ENCODE measurements at places on chromosomes 16 and 17. TPM values are rescaled to one million over a fixed set of nuclear protein-coding genes. Genes with fewer than 3 reads are reported as not detected.

- DNase-seq: no peak
Measured at GRCh38 chr17:1909985-1910384, 80.2 kb downstream of the RPA1 start.

GRCh38 chr16:60214311-60214710 is 1480.2 kb upstream of the GOT2 start:
- no peak for DNase-seq

GRCh38 chr17:17354560-17355349 is 51.6 kb downstream of the NT5M start:
- peak; percentile 63 for DNase-seq

DNA sequence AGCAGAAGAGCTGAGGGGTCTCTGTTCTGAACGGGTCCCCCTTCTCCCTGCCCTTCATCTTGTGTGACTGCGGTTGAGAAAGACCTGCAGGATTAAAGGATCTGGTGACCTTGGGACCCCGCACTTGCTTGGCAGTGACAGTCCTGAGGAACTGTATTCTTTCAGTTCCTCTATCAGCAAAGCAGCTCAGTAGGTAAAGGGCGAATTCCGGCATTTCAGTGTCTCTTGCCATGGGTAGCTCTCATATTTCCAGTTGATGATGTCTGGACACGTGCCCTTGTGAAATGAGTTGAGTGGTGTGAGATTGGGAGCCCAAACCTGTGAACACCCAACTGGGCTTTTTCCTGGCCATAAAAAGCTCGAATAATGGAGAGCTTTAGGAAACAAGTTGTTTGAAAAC is 135.7 kb downstream of the PRKCA start:
- no peak for DNase-seq

DNA sequence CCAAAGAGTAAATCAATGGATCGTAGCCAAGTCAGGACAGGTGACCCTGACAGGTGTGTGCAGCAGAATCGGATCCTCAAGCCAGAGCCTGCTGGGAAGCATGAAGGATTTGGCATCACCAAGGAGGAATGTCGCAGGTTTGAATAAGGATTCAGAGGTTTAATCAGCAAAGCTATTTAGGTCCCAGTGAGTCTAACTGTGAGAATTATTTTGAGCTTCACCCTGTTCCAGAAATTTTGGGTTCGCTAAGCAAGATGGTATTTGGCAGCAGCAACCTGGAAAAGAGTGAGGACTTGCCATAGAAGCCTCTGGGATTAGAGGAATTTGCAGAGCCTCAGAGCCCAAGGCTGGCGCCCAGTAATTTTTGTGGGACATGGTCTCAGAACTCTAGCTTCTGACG is 173.0 kb downstream of the CCDC182 start:
- no peak for DNase-seq

- no peak for DNase-seq
Measured at GRCh38 chr17:9307313-9307998, 268.2 kb downstream of the STX8 start.

GRCh38 chr17:72381597-72382397 is 261.0 kb downstream of the SOX9 start:
- DNase-seq: no peak

GRCh38 chr17:40873801-40874200 is 6.8 kb upstream of the KRT12 start:
- no peak for DNase-seq

DNA sequence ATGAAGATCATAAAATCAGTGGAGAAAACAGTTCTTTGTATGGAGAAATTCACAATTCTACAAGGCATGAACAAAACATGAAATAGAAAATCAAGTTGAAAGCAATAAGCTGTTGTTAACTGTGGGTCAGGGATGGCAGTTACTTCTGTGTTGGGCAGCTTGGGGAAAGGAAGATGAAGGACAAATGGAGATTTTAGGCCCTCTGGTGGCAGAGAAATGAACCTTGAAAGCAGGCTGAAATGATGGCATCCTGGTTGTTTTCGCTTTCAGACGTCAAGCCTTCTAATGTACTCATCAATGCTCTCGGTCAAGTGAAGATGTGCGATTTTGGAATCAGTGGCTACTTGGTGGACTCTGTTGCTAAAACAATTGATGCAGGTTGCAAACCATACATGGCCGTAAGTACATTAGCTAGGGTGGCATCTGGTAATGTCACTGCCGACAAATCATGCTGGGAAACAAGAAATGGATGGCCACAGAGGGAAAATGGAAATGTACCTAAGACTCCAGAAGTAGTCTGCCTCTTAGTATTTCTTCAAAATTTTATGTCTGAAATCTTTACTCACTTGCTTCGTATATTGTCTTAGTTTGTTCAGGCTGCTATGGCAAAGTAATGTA is 108.9 kb downstream of the MAP2K6 start:
- peak; percentile 46 for DNase-seq

DNA sequence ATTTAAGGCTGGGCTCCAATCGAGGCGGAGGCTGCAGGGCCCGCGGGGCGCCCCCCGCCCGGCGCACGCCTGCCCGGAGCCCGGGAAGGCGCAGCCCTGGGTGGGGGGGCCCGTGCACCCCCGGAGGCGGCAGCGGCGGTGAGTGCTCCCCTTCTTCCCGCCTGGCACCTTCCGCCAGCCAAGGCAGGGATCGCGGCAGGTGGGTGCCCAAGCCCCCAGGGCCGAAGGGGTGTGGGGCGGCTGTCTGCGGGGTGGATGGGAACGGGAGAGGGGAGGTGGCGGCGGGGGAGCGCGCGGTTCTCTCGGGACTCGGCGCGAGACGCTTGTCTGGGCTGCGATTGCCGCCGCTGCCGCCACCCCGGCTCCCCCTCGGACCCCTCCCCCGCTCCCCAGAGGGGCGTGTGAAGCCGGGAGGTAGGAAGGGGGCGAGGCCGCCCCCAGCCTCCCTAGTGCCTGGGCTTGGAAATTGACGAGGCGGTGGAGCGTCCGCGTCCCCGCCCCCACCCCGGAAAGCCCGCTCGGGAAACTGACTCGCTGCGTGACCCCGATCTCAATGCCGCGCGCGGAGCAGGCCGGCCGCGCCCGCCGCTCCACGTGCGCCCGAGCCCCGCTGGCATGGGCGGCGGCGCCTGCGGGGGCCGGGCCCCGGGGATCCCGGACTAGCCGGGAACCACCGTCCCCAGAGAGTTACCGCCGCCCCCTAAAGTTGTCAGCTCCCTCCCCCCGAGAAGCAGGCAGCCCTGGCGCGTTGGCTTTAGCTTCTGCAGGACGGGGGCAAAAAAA is 231.5 kb downstream of the MRTFB start:
- DNase-seq: no peak

- no peak for DNase-seq
Measured at GRCh38 chr16:52364500-52364899, 182.4 kb downstream of the TOX3 start.

- no peak for DNase-seq
Measured at GRCh38 chr17:40307001-40307730, 1.8 kb upstream of the RARA start.

Gene TP53TG3
- polyA plus RNA-seq: not detected

Gene TMC5
- 0.37 TPM for polyA plus RNA-seq

Gene WFDC1
- polyA plus RNA-seq: 2.6 TPM

Gene PERCC1
- 0.20 TPM for polyA plus RNA-seq

Gene HNF1B
- 114 TPM for polyA plus RNA-seq

Gene ATP1B2
- 20.5 TPM for polyA plus RNA-seq

Gene CACNG5
- 3.2 TPM for polyA plus RNA-seq

Gene SBK1
- polyA plus RNA-seq: 16.9 TPM
